Bronchial epithelial cell (primary cell): ENCODE measurements at places on chromosomes 2 and 18.

- no peak for DNase-seq
Measured at GRCh38 chr2:235508371-235509160, 14.7 kb downstream of the AGAP1 start.

DNA sequence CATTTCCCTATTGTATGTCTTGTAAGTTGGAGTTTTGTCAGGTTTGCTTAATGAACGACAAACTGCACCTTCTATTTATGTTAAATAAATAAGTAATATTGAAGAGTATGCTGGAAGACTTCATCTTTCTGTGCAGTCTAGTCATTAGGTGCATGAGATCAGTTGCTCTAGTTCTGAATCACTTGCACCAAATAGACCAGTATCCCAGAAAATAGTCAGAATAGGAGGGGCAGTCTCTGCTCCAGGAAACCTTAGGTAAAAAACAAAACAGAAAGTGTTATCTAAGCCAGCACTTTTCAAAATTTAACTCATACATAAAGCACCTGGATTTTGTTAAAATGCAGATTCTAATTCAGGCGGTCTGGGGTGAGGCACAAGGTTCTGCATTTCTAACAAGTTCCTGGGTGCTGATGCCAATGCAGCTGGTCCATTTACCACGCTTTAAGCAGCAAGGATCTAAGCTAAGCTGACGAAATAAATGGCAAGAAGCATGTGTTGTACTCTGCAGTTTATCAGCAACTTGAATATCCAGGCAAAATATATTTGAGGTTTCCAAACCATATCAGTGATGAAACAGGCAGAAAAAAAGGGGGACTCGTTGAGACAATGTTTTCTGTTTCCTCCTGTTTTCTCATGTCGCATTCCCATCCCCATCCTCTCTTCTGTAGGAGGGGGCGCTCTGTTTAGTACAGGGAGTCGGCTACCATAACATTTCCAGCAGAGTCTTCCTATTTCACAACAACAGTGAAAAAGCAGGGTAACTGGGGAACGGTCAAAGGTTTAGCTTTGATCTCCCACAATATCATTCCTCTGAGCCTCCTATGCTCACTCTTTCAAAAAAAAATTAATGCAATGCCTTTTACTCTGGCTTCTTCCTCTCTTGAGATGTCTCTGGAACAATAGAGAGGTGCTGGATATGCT lies 106.4 kb downstream of the MBD2 start:
- DNase-seq = no peak

- DNase-seq = no peak
Measured at GRCh38 chr18:48019557-48020325, 89.3 kb upstream of the SMAD2 start.

DNA sequence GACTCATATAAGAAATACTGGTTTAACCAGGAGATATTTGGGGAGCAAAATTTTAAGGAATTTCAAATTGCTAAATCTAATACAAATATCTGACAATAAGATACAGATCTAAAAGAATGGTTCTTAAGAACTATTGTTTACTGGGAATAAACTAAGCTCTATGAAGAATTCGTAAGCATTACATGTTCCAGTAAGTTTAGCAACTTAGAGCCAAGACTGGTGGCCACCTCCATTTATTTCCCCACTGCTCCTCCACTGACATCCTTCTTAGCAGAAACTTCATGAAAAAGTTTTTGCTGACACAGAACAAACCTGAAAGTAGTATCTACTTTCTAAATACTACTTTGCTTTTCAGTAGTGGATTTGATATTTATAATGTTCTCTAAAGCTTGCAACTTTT lies 83.0 kb downstream of the ACSL3 start:
- DNase-seq = peak; percentile 25

DNA sequence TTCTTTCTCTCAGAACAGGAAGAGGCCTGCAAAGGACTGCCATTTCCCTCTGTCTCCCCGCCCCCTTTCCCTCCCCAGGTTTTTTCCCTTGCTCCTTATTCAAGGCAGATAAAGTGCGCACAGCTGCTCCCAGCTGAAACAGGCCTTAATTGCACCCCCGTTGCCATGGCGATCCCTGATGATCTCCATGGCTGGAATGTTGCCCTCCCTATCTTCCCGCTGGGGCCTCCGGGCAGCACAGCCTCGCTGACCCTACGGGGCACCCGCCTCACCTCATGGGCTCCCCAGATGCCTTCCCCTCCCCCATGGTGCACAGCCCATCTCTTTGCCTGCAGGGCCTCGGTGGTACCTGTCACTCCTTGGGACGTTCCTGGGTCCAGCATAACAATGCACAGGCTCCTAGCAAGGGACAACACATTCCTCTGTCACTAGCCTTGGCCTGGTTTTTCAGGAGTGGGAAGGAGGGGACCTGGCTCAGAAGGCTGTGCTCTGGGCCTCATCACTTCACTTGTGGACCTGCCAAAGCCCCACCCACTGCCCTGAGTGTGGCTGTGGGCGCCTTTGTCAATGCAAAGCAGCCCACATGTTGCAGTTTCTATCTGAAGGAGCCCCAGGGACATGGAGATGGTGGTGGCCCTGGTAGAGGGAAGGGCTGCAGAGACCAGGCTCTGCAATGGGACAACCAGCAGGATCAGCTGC lies 115.0 kb downstream of the CELF4 start:
- no peak for DNase-seq

- DNase-seq = no peak
Measured at GRCh38 chr2:212953170-212953920, 198.1 kb downstream of the IKZF2 start.

DNA sequence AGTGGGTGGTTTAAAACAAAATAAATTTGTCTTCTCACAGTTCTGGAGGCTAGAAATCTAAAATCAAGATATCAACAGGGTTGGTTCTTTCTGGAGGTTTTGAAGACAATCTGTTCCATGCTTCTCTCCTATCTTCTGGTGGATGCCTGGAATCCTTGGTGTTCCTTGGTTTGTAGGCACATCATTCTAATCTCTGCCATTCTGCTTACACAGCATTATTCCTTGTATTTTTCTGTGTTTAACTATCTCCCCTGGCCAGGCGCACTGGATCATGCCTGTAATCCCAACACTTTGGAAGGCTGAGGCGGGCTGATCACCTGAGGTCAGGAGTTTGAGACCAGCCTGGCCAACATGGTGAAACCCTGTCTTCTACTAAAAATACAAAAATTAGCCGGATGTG lies 108.1 kb downstream of the ZRANB3 start:
- no peak for DNase-seq

GRCh38 chr2:71693286-71694270 lies 240.2 kb downstream of the DYSF start:
- no peak for DNase-seq

DNA sequence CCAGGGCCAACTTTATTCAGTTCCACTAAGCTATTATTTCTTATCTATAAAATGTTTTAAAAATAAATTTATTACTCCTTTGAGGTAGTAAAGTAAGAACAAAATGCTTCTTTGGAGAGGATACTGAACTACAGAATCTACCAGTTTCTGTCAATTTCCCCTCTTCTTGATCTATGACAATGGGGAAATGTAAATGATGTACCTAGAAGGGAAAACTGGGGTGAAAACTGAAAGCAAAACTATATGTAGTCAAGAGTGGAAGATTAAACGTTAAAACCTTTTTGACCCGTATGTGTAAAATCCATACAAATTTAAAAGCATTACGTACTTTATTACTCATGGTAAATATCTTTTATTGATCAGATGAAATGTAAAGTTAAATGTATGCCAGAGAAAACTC lies 1287.8 kb upstream of the TMEFF2 start:
- no peak for DNase-seq

- no peak for DNase-seq
Measured at GRCh38 chr2:135607561-135607960, 76.3 kb downstream of the R3HDM1 start.

DNA sequence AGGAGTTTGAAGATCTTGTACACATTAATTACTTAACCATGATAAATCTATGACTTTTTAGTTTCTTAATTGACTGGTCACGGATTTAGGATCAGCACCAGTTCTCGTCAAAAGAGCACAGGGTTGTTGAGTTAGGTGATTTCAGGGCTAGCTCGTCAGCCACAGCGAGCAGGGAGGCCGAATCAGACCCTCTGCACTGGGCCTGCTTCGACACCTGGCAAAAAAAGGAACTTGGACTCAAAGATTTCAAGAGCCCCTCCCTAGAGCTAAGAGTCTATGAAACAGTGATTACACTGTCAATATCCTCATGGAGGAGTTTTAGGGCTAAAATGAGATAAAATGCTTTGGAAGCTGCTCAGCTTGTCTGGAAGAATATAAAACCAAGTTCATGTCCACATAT lies 4.6 kb upstream of the SERTAD2 start:
- no peak for DNase-seq

- DNase-seq = peak; percentile 89
Measured at GRCh38 chr2:43180897-43181296, 45.5 kb downstream of the ZFP36L2 start.

DNA sequence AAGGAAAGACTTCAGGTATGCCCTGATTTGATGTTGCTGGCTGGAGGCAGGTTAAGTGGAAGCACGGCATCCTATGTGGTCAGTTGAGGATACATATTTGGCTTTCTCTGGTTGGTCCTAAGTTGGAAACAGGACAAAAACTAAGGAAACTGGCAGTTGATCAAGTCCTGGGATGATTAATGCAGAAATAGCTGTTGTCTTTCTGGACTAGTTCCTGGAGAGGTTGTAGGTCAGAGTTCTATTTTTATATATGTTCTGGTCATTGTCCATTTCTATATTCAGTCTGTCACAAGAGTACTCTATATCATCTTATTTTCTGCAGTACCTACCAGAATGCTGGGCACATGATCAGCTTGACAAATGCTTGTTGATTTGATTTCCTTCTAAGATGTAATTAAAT lies 4.0 kb upstream of the SLC35F5 start:
- no peak for DNase-seq

DNA sequence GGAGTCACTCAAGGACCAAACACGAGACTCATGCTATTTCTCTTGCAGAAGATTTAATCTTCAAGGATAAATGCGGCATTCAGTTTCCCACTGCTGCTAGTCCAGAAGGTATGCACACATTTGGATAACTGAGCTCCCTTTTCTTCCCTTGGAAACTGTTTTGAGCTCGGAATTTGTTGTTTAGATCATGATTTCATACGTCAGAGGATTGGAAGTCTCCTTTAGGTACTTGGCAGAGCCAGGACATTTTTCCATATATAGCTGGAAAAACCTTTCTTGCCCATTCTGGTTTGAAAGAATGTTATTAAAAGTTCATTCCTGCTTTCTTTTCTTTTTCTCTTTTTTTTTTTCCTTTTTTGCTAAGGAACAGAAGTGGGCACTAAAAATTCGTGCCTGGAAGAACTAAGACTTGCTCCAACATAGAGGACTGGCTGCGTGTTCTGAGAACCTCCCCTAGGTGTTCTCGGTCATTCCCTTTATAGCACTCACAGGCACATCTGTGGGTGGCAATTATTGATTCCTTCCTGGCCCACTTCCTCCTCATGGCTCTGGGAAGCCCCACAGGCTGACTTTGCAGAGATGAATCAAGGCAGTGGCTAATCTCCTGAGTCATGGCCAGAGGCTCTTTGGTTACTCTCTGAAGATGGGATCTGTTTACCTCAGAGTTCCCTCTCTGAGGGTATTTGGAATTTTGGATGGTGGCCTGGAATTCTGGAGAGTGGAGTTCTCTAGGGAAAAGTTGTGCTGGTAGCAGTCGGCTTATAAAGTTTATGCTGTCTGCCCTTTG lies 104.8 kb downstream of the PLCL1 start:
- DNase-seq = peak; percentile 36

DNA sequence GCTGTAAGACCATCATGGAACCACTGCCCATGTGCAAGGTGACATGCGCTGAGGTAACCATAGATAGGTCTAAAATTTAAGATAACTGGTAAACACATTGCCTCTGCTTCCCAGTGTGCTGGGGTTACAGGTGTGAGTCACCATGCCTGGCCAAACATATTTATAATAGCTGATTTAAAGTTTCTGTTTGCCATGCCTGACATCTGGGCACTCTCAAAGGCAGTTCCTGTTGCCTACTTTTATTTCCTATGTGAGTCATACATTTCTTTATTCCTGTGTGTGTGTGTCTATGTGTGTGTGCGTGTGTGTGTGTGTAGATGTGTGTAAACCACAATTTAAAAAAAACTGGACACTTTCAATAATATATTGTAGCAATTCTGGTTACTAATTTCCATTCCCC lies 415.2 kb upstream of the NETO1 start:
- DNase-seq = peak; percentile 64

DNA sequence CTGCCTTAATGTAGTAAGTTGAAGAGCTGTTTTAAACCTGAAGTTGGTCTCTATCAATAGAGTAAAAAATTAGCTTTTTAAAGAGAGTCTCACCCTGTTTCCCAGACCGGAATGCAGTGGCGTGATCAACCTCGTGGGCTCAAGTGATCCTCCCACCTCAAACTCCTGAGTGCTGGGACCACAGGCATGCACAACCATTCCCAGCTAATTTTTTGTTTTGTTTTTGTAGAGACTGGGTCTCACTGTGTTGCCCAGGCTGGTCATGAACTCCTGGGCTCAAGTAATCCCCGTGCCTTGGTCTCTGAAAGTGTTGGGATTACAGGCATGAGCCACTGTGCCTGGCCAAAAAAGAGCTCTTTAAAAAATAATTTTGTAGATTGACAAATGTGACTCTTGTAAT lies 40.3 kb downstream of the CRIM1 start:
- DNase-seq = no peak

GRCh38 chr18:64882896-64883295 lies 734.0 kb upstream of the LINC00305 start:
- no peak for DNase-seq

DNA sequence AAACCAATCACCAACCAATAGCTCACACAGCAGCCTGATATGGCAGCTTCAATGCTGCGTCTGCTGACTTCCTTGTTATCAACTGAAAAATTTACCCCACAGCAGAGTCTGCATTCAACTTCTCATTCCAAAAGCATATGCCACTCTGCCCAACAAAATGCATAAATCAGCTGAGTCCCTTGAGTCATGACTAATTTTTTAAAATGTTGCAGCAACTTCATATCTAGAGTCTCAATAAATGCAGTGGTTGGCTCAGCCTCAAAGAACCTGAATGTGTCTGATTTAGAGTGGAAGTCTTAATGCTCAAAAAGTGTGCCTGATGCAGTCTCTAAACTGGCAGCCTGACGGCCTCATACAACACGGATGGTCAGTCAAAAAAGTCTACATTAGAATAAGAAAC lies 46.5 kb downstream of the FARSB start:
- no peak for DNase-seq

- DNase-seq = no peak
Measured at GRCh38 chr18:64234321-64234720, 85.4 kb upstream of the LINC00305 start.

DNA sequence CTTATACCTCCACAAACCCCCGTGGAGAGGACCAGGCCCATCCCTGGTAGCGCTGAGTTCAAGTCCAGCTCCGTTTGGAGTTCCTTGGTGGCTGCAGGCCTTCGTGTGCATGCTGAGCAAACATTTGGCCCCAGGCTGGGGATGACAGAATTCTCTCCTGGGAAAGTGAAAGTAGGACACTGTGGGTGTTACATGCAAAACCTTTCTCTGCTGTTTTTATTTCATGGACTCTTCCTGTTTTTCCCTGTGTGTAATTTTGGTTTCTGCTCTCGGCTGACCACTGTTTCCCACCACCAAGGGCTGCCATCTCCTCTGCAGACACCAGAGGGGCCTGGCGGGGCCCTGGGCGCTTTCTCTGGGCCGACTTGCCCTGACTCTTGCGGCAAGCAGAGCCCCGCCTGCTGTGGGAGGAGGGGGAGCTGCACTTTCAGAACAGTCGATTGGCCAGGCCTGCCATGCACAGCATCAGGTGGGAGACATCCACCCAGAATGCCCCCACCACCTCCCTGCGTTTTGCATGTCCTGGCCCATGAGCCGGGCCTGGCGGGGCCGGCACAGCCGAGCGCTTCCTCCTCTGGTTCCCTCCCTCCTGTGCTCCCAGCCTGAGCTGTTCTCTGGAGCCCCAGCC lies 102.4 kb downstream of the CABLES1 start:
- peak; percentile 46 for DNase-seq
